ENCODE measurements at places on chromosomes 5 and 9. TPM values are rescaled to one million over a fixed set of nuclear protein-coding genes. Genes with fewer than 3 reads are reported as not detected.

Gene IL13
- 308 TPM for total RNA-seq

DNA sequence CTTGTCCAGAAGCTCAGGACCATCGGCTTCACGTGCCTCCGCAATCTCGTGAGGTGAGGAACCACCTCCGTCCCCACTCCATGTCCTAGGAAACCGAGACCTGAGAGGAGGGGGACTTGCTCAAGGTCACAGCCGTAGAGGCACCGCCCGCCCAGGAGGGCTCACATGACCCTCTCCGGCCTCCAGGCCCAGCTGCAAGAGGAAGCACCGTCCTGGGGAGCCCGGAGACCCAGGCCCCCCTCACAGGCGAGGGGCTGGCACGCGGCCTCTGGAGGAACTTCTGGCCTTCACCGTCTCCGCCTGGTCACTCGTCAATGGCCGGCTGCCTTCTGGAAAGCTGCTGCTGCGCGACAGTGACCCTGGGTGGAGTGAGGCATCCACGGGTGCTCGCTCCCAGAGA is 24.2 kb downstream of the FAM78A start:
- H3K27me3 ChIP-seq = no peaks in the 10 kb centered on the region
- no peak overlapping the region for H3K27ac ChIP-seq
- peaks cover 35% of the 10 kb centered on the region for H3K4me1 ChIP-seq
- no peaks in the 10 kb centered on the region for H3K36me3 ChIP-seq

DNA sequence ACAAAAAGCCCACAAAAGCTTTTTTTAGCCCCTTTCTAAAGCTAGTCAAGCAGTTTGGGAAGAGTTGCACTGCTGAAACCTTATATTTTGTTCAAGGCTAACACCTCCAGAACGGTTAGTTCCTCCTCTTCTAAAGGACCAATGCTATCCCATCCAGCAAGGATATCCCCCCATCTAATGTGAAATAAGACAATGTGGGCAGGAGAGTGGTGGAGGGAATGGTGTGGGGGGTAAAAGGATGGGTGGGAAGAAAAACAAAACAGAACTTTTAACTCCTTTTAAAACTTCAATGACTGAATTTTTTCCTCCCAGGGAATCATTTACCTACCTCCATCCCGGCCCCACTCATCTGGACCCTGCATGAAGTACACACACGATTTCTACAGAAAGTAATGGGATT is 21.2 kb downstream of the PTCH1 start:
- peaks cover 39% of the 10 kb centered on the region for H3K27me3 ChIP-seq
- peaks cover 3% of the 10 kb centered on the region for H3K36me3 ChIP-seq
- H3K4me3 ChIP-seq = no peak overlapping the region
- H3K27ac ChIP-seq = no peak overlapping the region
- peaks cover 40% of the 10 kb centered on the region for H3K4me1 ChIP-seq

DNA sequence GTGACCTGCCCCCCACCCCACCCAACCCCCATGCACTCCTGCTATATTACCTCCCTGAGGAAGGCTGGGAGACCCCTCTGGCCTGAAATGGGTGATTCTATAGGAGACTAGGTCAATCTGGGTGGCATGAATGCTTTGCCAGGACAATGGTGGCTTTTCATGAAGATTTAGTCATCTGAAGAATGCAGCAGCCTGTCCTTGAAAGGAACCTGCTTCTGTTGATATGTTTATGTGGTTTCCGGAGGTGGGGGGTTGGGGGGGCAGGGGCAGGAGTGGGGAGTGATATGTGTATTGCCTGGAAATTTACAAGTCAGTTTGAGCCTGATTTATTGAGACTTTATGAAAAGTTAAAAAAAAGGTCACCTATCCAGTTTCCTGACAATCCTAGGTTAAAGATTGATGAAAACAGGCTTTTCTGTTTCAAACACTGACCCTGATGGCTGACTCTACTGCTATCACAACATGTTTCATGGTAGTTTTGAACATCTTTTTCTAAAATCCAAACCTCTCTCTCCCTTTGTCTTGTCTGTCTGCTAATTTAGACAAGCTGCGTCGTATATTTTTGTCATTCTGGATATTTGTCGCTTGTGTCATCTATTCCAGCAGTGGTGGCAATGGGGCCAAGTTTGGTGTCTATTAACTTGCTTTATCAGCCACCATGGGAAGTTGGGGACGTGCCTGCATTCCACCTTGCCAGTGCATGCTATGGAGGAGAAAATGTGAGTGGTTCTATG is 153.7 kb upstream of the EGFLAM start:
- H3K27me3 ChIP-seq = no peaks in the 10 kb centered on the region
- no peak overlapping the region for H3K4me3 ChIP-seq
- H3K27ac ChIP-seq = no peak overlapping the region
- no peak for DNase-seq
- H3K4me1 ChIP-seq = no peaks in the 10 kb centered on the region
